Cerebellum (tissue), 4 donors: ENCODE measurements at places on chromosomes 3 and 15. TPM values are rescaled to one million over a fixed set of nuclear protein-coding genes. Genes with fewer than 3 reads are reported as not detected.
A peak's percentile ranks its signal among the peaks of the same experiment; 100 is the strongest.

- DNase-seq, result no peak
Observed at GRCh38 chr3:30399394-30400181, 206.8 kb upstream of the TGFBR2 start.

DNA sequence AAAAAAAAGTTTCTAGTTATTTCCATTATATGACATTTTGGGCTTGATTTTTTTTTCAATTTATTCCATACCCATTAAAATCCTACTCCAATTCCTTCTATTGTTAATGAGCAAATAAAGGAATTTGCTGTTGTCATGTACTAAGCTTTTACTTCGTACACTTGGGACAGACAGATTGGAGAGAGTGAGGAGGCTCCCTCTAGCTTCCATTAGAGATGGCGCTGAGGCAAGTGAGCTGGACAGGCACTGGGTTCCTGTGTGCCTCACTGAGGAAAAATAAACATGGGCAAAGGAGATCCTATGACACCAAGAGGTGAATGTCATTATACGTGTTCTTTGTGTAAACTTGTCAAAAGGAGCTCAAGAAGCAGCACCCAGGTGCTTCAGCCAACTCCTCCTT is 441.1 kb upstream of the MDFIC2 start:
- no peak for DNase-seq

GRCh38 chr3:47890828-47891612 is 88.1 kb downstream of the DHX30 start:
- peak; percentile 66 for DNase-seq

Gene HACL1
- 32.2 TPM for total RNA-seq

GRCh38 chr3:50388016-50388719 is 28.8 kb upstream of the TMEM115 start:
- DNase-seq, result peak; percentile 79

DNA sequence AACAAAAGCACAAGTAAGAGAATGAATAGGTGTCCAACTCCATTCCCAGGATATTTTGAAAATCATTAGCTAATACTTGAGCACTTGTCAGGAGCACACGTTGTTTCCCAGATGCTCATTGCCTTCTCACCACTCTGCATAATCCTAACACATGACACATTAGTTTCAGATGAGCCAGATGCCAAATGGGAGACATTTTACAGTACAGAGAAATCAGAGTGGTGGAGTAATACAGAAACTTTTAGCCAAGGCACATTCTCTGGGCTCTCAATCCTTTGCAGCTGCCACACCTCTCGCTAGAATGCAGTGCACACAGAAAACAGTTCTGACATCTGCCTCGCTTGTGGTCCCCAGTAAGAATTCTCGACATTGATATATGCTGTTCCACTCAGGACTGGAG is 76.6 kb downstream of the P3H2 start:
- no peak for DNase-seq

Gene GTF2A2
- total RNA-seq, result 15.9 TPM

DNA sequence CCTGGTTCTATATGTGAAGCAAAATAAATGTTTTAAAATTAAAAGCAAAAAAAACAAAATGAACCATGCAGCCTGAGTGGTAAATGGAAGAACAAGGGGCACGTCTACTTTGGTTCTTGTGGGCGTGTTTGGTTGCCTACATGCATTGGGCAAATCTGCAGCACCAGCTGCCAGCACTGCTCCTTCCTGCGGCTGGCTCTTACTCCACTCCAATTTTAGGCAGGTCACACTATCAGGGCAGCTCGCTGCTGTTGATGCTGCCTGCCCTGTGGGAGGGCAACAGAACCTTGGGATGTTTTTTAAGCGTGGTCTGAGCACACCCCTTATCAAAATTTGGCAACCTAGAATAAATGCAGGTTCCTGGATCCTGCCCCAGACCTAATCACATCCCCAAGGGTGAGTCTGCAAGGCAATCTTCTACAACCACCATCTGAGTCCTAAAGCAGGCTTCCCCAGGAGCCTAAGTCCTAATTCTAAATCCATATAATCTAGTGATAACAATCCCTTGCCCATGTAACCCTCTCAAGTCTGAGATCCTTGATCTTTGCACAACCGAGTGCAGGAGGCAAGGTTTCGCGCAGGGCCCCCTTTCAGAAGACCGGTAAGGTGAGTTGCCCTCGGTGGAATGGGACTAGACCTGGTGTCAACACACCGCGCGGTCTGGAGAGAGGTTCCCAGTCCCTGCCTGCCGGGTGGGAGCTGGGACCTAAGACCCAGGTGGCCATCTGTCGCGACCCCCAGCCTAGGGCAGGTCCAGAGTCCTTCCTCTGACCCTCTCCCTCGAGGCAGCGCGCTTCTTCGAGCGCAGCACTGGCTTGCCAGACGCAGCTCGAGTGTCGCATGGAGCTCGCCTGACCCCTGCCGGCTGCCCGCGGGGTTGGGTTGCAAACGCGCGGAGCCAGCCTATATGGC is 15.9 kb downstream of the IVD start:
- DNase-seq, result peak; percentile 87

- peak; percentile 71 for DNase-seq
Observed at GRCh38 chr3:13420045-13420830, at the start of gene NUP210. NUP210 (minus strand) TSS chr3:13420322; CDS start chr3:13420226, 96 bp downstream.

- peak; percentile 56 for DNase-seq
Observed at GRCh38 chr3:192207651-192208050, 519.7 kb downstream of the FGF12 start.

- DNase-seq, result no peak
Observed at GRCh38 chr15:94451466-94451865, 220.1 kb downstream of the MCTP2 start.

DNA sequence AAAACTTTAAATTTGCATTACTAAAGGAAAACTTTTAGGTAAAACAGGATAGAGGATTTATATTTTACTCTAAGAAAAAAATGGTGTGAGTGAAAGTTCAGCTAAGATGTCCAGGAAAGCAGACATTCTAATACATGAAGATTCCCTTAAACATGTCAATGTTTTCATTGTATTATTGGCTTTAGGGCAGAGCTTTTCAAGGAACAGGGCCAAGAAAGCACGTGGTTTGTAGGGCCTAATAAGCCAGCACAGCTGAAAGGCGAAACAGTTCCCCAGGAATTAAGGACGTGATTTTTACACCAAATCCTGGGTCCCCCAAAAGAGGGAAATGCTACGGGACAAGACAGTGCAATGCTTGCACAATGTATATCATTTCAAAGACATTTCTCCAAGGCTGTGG is 48.6 kb upstream of the MKRN3 start:
- no peak for DNase-seq

GRCh38 chr15:29887721-29888120 is 65.5 kb upstream of the TJP1 start:
- DNase-seq, result no peak

DNA sequence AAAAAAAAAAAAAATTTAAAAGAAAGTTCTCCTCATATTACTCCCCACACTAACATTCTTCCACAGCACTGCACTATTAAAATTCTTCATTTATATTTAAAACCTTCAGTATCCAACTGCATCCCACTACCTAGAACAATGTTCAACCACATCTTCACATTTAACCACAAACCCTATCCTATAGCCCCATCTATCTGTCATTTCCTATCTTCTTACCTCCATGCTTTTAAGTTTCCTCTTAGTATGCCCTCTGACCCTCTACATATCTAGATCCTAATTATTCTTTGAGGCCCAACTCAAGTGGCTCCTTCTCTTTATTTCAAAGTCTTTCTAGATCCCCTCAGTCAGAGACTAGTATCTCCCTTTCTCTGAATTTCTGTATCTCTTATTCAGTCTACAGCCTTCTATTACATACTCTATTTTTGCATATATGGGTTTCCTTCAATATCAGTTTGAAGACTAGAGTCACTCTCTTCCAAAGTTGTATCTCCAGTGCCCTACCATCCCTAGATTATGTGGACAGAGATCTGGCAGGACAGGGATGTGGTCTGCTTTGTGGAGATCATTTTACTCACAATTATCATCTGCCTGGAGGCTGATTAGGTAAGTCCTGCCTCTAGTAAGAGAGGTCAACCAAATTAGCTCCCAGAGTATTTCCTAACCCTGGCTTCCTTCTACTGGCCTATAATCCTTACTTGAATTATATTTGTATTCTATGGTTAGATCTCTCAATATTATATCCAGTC is 1.4 kb downstream of the CIAO2A start:
- no peak for DNase-seq

Gene HYAL1
- 2.1 TPM for total RNA-seq

Gene TSC22D2
- total RNA-seq, result 39.0 TPM
